ENCODE measurements at places on chromosomes 7 and 10. TPM values are rescaled to one million over a fixed set of nuclear protein-coding genes. Genes with fewer than 3 reads are reported as not detected.

DNA sequence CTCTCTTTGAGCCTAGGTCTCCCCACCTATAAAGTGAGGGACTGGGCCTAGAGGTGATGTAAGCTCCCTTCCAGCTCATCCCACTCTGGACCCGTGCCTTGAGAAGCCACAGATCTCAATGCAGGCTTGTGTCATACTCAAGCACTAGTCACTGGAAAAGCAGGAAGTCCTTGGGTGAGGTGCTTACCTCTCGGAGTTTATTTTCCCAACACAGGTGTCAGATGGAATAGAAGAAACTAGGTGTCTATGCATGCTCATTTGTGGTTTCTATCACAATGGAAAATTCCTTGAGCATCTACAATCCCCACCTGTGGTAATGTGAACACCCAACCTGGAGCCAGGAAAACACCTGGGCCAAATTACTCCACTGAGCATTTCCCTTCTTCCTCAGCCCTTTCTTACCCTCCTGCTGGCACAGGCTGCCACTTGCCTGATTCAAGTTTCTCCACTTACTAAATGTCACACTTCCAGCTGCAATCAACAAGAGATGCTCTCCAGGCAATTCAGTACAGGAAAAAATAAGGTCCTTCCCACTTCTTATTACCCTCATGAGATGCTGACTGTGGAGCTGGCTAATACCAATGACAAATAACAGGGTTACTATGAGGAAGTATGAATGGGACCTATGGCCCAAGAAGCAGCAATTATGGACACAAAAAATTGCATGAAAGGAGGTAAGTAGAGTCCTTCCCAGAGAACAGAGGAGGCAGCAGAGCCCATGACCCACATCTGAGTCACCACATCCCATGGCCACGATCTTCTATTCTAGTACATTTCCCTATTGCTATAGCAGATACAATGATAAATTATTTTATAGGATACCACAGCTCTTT lies 13.1 kb downstream of the LSM5 start:
- no peak for DNase-seq

GRCh38 chr7:131642429-131642828 lies 86.0 kb upstream of the PODXL start:
- no peak for DNase-seq

DNA sequence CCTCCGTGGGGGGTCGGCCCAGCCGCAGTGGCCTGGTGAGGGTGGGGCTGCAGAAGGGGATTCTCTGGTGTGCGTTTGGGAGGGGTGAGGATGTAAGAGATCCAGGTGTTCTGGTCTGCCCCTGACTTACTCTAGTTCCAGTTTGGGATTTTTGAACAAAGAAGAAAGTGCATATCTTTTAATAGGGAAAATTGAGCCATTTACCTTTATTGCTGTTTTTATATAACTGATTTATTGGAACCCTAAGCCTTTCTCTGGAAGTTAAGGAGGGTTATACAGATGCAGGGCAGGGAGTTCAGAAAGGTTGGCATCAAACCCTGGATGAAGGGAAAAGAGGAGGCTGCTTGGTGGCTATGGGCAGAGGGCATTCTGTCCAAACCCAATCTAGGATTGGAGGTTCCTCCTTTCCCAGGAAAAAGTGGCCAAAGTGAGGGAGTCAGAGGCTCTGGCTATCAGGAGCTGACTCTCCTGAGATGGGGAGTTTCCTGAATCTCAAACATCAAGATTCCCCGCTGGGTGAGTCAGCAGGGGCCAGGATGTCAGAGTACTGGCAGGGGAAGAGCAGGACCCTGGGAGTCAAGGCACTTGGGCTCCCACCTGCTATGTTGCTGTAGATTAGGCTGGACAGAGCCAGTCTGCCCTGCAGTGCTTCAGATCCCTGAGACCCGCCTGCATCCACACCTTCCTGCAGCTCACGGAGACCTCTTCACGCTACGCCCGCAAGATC lies 67.5 kb downstream of the CLIP2 start:
- no peak for DNase-seq

DNA sequence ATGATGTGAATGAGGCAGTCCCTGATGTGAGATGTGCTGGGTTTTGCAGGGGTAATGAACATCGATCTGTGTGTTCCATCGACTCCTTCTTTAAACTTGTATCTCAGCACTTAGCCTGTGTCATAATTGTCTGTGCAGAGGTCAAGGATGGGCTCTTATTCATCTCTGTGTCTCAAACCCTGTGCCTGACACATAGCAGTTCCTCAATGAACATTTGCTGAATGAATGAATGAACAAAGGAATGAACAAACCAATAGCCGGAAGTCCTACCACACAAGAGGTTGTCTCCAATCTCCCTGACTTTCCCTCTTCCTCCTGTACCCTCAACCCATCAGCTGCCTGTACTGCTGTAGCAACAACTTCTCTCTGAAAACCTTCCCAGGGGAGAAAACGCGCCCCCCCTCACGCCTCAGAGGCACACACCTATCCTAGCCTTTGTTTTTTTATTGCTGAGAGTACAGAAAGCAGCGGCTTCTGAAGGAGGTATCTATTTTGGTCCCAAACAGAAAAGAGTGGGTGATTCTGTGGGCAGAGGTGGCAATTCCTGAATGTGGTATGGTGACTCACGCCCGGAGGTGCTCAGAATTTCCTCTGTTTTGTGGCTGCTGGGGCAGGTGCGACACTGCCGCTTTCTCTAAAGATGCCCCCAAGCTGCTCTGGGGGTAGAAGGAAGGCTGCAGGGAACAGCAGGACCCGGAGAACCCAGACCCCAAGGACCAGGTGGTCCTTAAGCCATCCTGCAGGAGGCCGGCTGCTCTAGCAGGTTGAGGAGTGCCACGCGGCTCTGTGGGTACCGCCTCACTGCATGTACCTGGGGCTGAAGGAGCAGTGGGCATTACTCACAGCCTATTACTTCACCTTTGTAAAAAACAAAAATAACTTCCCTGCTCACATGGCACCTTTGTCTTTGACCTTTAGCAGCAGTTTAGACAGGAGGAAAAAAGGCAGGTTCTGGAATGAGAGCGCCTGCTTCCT lies 9.6 kb downstream of the IL2RA start:
- DNase-seq: peak; percentile 54

- DNase-seq: no peak
Measured at GRCh38 chr7:65746398-65746669, 126.5 kb upstream of the VKORC1L1 start.

- no peak for DNase-seq
Measured at GRCh38 chr10:18664841-18665478, 5.7 kb downstream of the ARL5B start.

The KLF14 gene
- total RNA-seq: not detected

DNA sequence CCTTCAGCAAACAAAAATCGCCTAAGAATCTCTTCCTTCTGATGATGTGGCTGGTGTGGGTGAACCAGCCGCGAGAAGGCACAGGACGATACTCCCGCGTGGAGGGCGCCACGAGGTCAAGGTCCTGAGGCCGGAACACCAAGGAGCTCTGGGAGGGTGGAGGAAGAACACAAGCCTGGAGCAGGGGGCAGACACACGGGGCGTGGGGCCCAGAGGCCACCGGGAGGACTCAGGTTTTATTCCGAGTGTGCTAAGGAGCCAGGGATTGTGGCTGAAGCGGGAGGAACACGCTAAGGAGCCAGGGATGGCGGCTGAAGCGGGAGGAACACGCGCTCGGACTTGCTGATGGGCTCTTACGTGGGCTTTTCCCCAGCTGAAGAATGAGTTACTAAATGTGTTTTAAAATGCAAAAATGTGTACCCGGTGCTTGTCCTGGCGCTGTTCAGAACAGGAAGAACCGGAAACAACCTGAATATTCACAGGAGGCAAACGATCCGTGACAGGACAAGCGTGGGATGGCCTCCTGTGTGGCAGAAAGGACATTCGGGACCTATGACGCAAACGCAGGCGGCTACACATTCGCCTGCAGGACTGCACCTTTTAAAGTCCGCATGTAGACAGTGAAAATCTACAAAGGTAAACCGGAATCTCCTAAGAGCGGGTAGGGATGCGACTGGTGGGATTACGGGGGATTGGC lies 64.0 kb downstream of the MAD1L1 start:
- no peak for DNase-seq

GRCh38 chr7:66013938-66014337 lies 31.9 kb upstream of the GUSB start:
- DNase-seq: peak; percentile 27

DNA sequence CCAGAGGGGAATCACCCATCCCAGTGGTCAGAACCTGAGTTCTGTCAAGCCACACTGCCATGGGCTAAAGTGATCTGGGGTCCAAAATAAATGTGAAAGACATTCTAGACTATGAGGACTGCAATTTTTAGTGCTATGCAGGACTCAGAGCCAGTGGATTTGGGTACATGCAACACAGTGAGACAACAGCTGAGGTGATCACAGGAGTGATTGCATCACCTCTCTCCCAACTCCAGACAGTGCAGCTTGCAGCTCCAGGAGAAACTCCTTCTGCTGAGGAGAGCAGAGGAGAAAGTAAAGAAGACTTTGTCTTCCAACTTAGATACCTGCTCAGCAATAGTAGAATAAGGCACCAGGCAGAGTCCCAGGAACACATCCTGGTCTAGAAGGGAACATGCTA lies 682.0 kb upstream of the POT1 start:
- no peak for DNase-seq

DNA sequence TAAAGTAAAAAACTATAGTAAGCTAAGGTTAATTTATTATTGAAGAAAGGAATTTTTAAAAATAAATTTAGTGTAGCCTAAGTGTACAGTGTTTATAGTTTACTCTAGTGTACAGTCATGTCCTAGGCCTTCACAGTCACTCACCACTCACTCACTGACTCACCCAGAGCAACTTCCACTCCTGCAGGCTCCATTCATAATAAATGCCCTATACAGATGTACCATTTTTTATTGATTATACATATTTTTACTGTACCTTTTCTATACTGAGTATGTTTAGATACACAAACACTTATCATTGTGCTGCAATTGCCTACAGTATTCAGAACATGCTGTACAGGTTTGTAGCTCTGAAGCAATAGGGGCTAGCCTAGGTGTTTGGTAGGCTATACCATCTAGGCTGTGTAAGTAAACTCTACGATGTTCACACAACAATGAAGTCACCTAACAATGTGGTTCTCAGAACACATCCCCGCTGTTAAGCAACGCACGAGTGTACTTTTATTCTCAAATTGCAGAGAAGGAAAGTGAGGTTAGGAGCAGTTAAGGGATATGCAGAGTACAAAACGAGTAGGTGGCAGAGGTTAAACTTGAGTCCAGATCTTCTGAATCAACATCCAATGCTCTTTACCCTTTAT lies 38.9 kb upstream of the PLCE1 start:
- DNase-seq: no peak

- DNase-seq: no peak
Measured at GRCh38 chr7:47779341-47779771, 168.9 kb downstream of the PKD1L1 start.

The MRLN gene
- total RNA-seq: not detected

The EVX1 gene
- total RNA-seq: not detected

- no peak for DNase-seq
Measured at GRCh38 chr10:17122052-17122451, 7.6 kb downstream of the CUBN start.

GRCh38 chr7:44396931-44397545 lies 71.6 kb upstream of the CAMK2B start:
- no peak for DNase-seq

DNA sequence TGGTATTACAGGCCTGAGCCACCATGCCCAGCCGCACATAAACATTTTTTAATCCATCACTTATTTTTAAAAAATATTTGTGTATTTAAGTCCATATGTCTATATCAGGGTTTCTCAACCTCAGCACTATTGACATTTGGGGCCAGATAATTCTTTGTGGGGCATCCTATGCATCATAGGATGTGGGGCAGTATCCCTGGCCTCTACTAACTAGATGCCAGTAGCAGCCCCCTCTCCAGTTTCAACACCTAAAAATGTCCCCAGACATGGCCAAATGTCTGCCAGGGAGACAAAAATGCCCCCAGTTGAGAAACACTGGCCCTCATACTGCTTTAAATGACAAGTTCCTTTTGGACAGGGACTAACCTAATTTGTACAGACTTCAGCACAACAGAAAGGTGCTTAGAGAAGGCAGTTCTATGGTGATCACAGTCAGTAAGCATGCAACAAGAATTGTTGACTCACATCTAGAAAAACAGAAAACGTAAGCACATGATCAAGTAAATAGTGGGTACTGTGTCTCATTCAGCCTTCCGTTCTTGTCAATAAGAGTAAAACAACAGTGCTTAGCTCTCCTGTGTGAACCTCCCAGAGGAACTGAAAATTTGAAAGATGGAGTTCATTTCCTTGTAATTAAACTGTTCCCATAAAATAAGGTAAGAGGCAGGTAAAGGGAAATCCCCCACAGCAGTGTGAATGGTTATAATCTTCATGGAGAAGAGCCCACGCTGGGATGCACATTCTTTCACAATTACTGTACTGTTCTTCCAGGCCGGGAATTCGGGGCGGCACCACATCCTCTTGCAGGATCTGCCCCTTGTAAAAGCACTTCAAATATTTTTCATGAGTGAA lies 17.3 kb upstream of the ADRB1 start:
- peak; percentile 18 for DNase-seq

DNA sequence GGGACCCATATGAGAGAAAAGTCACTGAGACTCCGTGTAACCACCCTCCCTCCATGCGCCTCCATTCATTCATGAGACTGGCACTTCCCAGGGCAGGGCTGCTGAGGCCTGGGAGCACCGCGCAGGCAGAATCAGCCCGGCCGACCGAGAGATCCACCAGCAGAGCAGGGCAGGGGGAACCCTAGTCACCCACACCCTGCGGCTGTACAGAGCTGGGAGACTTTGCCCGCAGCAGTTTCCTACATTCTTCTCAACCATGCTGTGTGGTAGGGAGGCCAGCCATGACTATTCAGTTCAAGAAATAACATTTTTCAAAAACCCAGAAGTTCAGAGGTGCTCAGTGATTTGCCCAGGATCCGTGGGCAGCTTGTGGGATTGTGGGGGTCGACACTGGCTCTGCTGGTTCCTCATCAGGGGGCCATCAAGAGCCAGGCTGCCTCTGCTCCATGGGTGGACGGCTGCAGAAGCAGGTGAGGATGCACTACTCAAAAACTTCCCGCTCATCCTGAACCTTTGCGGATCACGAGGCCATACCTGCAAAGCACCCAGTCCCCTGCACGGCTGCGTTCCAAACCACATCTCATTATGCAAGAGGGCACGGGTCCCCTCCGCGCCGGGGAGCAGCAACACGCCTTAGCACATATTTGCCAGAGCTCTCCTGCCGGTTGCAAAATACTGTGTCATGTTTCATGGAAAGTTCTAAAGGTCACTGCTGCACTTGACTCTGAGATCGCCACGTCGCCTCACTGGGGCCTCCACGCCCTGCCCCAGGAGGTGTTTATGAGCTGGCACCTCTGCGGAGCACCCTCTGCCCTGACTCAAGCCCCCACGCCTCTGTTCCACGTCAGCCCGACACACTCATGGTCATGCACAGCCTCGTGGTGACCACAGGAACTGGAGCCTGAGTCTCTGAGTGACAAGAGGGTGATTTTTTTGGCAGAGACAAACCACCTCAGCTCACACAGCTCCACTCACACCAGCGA lies 132.0 kb downstream of the PRKAG2 start:
- DNase-seq: no peak

DNA sequence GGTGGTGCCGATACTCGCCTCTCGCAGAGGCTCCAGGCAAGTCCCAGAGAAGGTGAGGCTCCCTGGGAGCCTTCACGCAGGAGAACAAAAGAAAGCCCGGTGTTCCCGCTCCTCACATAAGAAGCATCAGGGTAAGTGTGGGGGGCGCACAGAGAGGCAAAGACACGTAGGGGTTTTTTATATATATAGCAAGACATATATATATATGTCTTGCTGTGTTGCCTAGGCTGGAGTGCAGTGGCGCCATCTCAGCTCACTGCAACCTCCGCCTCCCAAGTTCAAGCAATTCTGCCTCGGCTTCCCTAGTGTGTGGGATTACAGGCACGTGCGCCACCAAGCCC lies 61.3 kb downstream of the PDIA4 start:
- DNase-seq: no peak
